ENCODE measurements at places on chromosomes 6 and 20.

DNA sequence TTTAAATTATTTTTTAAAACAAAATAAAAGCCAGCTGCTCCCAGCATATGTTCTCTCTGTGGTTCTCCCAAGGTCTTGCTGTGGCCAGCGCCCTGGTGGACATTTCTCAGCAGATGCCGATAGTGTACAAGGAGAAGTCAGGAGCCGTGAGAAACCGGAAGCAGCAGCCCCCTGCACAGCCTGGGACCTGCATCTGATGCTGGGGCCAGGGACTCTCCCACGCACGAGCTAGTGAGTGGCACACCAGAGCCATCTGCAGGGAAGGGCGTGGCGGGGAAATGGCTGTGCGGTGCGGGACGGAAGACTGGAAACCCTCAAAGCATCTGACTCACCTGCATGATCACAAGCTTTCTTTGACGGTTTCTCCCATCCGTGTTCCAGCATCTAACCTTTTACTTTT is 16.5 kb downstream of the GFRA4 start:
- no peak for DNase-seq

DNA sequence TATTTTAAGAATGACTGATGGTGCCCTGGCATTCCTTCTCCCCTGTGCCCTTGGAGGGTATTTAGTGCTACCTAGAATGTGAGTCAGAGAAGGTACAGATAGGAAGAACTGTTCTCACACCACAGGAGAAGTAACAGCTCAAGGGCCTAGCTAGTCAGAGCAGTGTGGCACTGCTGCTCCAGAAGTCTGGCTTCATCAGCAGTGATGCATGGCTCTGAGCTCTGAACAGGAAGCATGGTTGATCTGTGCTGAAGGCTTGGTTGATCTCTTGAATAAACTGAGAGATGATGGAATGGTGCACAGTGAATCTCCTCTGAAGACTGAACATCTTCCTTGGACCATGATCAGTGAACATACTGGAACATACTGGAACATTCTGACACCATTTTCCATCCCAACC is 425.3 kb upstream of the SLC35B3 start:
- no peak for DNase-seq

DNA sequence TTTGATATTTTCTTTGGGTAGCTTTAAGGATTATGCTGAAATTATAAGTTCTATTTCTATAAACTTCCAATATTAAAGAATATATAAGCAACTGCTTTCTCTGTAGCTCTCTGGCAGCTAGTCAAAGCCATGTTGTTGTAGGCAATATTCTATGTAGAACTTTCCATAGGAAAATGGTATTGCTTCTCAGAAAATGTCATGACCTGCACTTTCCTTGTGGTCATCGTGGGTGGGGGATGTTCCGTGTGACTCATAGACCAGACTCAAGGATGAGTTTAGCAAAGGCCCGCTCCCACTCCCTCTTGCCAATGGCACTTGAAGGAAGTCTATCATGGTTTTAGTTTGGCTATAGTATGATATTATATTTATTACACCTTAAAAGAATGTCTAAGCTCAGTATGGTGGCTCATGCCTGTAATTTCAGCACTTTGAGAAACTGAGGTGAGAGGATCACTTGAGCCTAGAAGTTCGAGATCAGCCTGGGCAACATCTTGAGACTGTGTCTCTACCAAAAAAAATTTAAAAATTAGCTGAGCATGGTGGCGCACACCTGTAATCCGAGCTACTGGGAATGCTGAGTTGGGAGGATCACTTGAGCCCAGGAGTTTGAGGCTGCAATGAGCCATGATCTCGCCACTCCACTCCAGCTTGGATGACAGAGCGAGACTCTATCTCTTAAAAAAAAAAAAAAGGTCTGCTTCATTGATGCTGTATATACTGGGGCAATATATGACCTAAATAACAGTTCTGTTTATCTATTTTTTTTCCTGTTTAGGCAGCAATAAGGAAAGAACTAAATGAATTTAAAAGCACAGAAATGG is 36.6 kb upstream of the LTV1 start:
- DNase-seq, result no peak

DNA sequence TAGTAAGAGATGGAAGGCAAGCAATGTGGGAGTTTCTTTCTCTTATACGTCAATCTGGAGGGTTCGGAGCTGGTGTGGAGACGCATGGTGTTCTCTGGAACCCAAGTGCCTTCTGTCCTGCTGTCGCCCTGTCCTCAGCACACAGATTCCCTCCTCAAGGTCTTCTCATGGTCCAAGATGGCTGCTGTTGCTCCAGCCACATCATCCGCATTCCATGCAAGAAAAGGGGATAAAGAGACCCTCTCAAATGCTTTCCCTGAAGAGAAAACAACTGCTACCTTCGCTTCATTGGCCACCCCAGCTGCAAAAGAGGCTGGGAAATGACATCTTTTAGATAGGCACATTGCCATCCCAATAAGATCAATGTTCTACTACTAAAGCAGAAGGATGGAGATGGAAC is 151.2 kb downstream of the ANKRD60 start:
- no peak for DNase-seq

- DNase-seq, result no peak
Observed at GRCh38 chr20:32476684-32477593, 108.2 kb downstream of the NOL4L start.

DNA sequence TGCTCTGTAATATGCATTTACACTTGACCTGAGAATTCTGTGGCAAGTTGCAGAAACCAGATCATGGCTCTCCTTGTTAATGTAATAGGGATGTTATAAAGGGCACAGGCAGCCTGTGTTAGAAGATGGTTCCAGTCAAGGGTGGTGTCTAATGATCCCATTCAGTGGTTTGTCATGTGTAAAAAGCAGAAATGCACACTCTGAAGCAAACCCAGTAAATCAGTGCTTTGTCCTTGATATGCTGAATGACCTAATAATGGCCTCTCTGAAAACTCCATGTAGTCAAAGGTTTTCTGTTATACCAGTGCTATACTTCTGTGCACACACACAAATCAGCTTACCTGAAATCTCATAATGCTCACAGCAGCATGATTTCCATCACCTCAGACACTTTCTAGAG is 66.2 kb downstream of the SOBP start:
- DNase-seq, result no peak

DNA sequence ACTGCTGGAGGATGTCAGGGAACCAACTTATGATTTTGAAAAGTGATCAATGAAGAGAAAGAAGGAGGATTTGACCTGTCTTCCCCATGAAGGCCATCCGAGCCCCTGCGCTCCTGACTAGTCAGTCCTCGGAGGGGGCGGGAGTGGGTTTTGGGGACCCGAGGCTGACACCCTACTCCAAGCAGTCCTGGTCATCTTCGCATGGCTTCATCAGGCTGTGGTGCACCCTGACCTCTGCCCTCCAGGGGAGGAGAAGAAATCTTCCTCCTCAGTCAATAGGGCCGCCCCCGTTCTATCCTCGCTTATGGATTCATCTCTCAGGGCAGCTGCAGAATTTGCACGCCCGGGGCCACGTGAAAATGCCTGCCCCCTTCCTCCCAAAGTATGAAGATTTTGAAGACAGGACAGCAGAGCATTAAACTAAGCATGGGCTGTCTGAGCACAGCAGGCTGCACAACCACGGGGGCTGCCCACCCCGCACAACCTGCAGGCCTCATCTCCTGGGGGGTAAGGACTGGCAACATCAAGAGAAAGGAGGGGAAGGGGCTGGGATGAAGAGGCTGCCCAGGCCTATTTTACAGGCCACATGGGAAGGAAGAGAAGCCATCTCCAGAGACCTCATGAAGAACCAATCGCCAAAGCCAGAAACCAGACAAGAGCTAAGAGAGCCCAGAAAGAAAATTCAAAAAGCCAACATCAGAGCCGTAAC is 138.1 kb upstream of the PHACTR3 start:
- no peak for DNase-seq

DNA sequence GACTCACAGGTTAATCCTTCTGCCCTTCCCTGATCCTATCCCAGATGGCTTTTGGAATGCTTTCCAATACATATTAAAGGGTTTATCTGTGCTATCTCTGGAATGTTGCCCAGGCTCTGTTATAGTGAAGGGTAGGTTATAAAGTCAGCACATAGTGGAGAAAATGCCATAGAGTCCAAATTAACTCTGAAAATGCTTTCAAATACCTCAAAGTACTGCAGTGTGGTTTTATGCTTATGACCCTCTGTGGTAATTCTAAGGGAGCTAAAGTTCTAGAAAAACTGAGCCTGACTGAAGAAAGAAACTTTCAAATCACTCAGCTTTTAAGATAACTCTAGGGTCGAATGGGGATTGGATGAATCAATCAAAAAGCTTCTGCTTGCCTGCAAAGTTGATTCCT is 159.8 kb downstream of the PLCB1 start:
- DNase-seq, result no peak

GRCh38 chr6:135229996-135230395 is 48.9 kb downstream of the MYB start:
- no peak for DNase-seq

DNA sequence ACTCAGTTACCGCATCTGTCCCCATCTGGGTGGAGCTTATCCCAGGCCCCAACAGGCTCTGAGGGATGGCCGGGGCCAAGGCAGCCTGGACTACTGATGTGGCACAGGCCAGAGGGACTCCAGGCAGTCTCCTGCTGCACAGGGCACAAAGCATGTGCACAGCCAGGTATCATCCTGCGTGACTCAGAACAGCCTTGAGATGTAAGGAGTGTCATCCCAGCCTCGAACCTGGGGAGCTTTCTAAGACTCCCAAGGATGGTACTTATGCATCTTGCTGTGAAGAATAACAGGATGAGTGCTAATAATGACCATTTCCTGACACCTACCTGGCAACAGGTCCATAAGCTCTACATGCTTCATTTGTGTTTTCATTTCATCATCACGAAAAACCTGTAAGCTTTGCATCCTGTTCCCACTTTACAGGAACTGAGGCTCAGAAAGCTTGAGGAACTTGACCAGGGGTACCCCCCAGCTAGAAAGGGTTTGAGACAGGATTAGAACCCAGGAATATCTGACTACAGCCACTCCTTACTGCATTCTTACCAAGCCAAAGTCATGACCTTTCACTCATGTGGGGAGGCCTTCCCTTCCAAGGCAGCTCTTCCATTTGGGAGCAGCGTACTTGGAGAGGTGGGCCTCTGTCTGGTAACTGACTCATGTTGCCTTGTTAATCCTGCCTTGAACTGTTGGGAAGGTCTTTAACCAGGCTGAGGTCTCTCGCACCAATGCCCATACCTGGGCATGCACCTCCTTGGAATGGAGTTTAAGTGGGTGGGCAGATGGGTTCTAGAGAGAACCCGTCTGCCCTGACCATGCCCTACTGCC is 1.9 kb downstream of the TRIB3 start:
- no peak for DNase-seq

- DNase-seq, result no peak
Observed at GRCh38 chr20:4626228-4626627, 95.5 kb upstream of the PRND start.

DNA sequence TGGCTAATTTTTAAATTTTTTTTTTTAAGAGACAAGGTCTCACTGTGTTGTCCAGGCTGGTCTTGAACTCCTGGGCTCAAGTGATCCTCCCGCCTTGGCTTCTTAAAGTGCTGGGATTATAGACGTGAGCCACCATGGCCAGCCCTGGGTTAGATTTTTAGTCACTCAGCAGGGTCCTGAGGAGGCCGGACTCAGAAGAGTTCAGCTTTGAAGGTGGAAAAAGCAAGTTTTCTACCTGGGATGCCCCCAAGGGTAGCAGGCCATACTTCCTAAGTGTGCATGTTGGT is 44.2 kb downstream of the FGD2 start:
- DNase-seq, result no peak

DNA sequence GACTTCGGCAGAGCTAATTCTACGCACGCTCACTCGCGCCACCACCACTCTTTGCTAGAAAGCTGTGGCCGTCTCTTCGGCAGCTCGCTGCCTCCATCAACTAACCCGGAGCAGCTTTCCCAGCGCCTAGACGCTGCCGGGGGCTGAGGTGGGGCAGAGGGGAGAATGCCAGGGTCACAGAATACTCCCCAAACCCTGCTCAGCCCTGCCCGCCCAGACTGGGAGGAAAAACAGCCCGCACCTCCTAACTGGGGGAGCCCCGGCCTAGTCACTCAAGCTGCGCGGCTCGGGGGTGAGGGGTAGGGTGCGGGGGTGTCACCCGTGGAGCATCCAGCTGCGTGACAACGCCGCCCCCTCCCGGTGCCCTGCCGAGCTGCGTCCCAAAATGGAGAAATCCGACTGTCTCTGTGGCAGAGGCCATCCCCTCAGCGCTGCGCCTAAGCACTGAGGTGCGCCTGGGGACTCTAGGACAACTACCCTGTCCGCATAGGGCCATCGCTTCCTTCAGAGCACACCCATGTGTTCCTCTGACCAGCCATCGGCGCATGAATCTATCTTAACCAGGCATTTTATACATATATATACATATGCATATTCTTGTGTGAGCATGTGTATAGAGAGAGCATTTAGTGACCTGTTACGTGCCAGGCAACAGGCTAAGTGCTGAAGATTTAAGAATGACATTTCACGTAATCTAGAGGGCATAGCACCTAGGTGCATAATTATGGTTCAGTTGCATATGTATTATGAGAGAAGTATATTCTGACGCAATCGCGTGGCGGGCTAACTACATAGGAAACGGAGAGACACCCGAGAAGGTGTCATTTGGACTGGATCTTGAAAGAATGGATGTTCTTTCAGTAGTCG is 1.5 kb upstream of the TENT5A start:
- peak; percentile 68 for DNase-seq

DNA sequence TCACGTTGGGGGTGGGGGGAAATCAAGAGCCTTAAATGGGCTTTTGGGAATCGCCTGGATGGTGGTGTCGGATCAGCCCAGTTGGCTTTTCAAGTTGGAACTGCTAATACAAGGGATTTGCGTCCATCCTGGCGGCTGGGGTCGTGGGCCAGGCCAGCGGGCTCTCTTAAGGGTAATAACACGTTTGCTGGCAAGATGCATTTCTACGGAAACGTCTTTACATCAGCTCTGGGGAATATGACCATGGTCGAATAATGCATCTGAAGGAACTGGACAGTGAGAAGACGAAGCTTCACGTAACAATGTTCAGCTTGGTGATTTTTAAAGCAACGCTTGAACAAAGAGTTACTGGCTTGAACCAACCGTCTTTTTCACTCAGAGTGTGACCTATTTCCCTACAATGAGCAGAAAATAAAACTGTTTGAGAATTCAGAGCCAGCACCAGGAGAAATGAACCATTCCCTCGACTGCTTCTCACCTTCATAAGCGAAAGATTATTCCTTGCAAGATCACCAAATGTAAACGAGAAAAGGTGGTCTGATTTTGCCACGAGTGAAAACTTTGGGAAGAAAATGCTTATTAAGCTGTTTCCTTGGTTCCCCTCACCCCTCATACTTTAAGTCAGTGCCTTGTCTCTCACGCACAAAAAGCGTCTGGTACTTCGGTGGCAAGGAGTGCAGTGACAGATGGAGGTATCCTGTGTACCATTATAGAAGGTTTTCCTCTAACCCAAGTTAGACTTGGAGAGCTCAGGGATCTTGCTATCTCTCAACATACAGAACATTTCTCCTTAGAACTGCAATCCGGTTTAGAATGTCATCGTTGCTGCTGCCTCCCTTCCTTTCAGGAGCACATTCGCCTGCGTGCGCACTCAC is 1.4 kb upstream of the MARCKS start:
- no peak for DNase-seq

- no peak for DNase-seq
Observed at GRCh38 chr6:106658469-106658868, 29.1 kb downstream of the QRSL1 start.

Data from T-helper 2 cell (primary cell).